ENCODE measurements at places on chromosomes 12 and 14. TPM values are rescaled to one million over a fixed set of nuclear protein-coding genes. Genes with fewer than 3 reads are reported as not detected.

Gene CEBPE
- total RNA-seq = not detected

Gene NRDE2
- total RNA-seq = 3.6 TPM

Gene AKAP5
- total RNA-seq = 1.5 TPM

Gene C3AR1
- total RNA-seq = 1.8 TPM

Gene TNFAIP2
- 5.3 TPM for total RNA-seq

- no peak for DNase-seq
Observed at GRCh38 chr12:46179693-46180452, 89.0 kb downstream of the SLC38A1 start.

DNA sequence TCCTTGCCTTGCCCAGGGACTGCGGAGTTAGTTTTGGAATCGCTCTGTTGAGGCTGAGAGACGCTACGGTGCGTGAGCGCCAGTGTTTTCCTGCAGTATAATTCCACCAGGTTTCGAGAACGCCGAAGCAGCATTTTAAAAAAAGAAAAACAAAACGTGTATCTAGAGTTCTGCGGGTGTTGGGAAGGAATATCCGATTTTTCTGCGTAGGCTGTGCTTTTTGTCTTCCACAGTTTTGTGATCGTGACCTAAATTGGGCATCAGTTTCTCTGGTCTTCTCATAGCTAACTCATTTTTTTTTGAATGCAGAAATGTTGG lies 778 bp downstream of the DNM1L start:
- no peak for DNase-seq

DNA sequence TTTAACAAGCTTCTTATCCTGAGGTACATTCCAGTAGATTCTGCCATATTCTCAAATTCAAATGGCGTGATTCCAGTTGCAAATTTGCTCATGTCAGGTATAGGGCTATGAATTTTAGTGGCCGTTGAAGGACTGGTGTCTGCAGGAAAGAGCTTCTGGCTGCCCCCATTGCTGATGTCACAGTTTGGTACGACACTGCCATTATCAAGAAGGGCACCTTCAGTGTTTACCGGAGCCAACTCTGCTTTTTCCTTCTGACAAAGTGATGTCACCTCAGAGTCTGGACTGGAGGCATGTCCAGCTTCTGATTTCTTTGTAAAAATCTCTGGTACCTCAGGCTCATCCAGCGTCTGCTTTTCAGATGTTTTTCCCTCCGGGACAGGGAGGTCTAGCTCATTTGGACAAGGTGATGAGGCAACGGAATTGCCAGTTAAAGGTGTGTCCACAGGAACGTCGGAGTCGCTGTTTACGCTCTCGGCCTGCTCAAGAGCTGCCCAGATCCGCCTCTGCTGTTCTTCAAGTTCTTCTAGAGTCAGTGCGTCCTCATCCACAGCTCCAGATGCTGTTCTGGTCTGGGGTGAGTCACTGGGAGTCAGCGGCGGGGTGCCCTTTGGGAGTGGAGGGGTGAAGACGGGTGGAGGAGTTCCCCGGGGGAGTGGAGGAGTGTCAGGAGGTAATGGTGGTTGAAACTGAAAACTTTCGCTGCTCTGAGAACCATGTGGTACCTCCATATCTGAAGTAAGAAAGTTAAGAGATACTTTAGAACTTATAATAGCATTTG lies 27.0 kb downstream of the ZCCHC8 start:
- no peak for DNase-seq

DNA sequence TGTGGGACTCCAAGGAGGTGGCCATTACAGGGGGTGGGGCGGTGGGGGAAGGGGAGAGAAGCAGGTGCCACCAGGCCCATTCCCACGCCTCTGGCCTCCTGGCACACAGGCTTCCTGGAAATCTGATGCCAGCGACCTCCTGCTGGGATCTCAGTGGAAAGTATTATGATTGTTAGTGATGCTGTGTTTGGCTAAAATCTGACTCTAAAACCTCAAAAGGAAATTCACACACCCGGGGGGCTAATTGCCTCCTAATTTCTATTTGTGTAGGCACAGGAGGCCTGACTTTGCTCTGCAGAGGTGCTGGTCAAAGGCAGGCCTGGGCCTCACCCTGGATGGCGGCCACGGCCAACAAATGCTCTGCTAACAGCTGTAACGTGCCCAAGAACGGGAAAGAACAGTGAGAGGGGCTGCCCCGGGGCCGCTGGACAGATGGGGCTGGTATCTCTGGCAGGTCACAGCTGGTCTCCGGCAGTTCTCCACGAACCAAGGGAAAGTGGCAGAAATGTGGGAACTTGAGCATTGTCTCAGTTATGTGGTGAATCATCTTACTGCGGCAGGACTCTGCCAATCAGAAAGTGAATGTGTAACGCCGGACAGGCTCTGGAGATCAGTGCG lies 14.3 kb downstream of the FAM181A start:
- peak; percentile 82 for DNase-seq

DNA sequence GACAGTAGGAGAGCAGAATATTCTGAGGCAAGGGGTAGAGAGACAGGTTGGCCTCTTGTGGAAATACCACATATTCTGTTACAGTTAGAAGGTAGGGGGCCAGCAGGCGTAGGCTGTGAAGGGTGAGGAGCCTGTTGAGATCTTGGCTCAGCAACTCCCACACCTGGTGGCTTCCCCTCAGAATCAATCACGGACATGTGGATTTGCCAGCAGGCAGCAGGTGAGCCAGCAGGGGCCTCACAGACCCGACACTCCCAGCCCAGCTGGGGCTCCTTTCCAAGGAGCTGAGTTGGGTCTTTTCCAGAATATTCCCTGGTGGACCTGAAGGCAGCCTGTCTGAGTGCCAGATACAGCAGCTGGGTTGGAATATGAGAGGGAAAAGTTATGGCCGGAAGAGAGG lies 150.0 kb upstream of the CRY1 start:
- no peak for DNase-seq

DNA sequence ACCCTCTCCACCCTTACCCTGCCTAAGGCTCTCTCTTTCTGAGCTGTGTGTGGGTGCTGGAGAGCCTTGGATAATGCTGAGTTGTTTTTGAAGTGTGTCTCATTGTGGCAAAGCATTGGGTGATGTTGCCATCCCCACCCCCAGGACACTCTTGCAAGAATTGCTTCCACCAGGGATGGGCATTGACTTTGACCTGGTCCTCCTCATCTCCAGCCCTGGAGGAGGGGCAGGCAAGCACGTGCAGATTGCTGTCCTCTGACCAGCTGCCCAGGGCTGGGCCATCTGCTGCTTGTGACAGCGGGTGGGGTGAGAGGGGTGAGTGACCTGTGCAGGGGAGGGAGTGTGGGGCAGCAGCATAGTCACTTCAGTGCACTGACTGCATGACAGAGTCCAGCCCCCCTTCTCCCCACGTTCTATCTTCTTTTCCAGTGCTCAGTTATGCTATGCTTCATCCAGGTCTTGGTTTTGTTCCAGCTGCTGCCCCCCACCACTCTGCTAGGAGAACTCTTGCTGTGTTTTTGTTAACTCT lies 26.2 kb downstream of the SUSD6 start:
- DNase-seq = no peak

DNA sequence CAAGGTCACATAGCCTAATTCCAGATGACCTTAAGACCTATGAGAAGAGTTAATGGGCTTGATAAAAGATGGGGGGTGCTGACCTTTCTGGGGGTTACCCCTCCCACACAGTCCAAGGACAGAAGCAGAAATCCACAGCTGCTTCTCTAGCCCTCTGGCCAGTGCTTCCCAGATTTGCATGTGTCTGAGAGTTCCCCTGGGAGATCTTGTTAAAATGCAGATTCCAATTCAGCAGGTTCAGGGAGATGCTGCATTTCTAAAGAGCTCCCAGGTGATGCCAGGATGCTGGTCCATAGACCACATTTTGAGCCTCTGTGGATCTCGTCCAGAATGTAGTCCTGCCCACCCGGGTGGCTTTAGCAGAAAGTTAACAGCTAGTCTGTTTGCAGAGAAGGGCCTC lies 82.1 kb downstream of the WSCD2 start:
- DNase-seq = no peak

DNA sequence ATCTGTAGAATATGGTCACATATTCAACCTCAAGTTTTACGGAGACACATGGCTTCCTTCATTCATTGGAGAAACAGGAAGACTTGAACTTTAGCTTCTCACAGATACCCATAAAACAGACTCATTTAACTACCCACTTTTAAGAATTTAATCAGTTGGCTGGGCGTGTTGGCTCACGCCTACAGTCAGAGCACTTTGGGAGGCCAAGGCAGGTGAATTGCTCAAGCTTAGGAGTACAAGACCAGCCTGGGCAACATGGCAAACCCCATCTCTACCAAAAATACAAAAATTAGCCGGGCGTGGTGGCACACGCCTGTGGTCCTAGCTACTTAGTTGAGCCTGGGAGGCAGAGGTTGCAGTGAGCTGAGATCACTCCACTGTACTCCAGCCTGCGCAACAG lies 64.7 kb upstream of the STAC3 start:
- no peak for DNase-seq

DNA sequence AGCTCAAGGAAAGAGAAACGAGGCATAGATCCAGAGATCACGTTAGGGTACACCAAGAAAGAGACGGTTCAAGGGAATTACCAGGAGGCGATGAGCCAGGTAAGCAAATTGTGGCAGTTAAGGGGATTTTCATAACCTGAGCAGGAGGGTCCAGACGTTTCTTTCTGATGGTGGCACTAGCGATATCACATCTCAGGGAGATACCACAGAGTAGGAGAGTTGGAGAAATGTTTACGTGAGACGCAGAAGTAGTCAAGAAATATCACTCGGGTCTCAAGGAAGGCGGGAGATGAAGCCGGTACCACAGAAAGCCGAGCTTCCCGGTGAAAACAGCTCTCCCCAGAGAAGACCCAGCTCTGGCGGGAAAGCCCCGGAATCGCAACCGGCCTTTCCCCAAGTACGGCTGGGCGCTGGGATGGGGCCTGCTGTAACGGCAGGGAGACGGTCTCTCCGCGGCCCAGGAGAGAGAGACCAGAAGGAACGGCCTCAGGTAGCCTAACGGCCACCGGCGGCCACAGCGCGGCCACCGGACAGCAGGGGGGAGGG lies 485 bp downstream of the SENP1 start:
- no peak for DNase-seq

DNA sequence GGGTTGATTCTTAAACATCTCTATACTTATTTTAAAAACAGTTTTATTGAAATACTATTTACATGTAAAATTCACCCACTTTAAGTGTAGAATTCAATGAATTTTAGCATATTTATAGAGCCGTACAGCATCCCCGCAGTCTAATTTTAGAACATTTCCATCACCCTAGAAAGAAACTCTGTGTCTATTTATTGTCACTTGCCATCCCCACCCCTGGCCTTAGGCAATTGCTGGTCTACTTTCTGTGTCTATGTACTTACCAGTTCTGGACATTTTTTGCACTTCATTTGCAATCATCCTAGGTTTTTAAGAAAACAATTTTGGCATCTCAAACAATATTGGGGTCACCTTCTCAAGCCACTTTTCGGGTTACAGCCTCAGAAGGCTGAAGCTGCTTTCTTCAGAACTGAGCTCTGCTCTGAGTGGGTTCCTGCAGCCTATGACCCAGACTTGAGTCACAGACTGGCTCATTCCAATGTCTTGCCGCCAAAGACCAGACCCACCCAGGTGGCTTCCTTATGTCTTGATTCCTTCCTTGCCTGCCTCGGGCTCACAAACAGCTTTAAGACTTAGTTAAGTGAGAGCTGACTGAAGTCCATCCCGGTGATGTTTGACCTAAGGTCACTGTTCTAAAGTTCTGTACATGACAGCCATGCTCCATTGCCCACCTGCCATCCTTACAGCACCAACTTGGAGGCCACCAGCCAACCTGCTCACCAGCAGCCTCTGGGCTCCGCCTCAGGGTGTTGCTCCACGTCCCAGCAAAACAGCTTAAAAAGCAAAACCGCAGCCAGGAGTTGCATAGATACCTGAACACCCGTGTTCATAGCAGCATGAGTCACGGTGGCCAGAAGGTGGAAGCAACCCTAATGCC lies 131.5 kb downstream of the CHST11 start:
- DNase-seq = peak; percentile 20

DNA sequence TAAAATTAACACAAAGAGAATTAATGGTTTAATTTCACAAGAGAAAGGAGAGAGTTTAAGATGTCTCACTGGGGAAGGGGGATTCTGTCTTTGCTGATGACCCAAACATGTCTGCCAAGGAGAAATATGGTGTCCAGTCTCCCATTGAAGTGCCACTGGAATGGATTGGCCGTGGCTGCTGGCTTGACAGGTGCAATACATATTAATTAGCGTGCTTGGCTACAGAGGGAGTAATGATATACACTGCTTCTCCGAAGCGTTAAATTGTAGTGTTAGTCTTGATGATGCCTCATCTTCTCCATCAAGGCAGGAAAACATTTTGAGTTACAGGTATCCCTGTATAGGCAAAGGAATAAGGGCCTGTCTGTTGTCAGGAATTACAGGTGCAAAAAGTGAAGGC lies 393.4 kb upstream of the TMPO start:
- no peak for DNase-seq

DNA sequence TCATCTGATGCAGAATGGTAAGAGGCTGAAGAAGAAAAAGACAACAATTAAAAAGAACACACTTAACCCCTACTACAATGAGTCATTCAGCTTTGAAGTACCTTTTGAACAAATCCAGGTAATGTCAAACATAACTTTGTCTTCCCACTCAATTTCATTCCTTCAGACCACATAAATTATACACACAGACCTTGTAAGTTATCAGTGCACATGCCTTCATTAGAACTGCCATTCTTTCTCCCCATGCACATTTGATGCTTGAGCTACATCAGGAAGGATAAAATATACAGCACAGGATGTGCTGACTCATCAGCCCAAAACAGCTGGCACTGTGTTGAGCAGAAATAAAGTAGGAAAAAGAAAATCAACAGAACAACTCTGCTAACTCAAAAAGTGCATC lies 246.7 kb downstream of the PAWR start:
- peak; percentile 32 for DNase-seq

- DNase-seq = no peak
Observed at GRCh38 chr12:103858335-103858734, 17.3 kb upstream of the NT5DC3 start.

DNA sequence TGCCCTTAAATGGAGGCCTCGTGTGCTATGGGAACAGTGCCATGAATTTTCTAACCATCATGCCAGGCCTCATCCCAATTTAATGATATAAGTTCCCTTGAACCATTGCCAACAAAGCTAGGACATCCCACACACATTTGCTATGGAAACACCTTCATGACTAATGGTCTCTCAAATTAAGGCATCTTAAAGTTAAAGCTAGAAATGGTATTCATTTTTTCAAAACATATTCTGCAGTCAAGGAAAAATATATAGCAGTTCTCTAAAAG lies 117.3 kb downstream of the BTG1 start:
- DNase-seq = no peak

DNA sequence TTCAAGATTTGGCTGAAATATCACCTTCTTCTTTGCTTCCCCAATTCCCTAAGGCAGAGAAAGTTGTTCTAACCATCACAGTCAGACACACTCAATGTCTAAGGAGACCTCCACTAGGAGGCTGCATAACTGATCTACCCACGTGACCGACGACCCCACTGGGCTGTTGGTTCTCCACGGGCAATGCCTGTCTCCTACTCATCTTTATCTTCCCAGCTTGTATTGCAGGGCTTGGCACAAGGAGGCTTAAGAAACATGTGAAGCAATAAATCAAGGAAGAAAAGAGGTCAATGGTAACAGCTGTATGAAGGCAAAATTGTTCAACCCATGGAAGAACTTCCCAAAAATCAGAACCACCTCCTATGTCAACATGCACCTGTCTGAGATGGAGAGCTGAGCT lies 27.1 kb downstream of the NT5DC3 start:
- DNase-seq = no peak

GRCh38 chr12:67039995-67040860 lies 228.9 kb upstream of the CAND1 start:
- no peak for DNase-seq

GRCh38 chr12:1796515-1797010 lies 23.8 kb upstream of the LRTM2 start:
- DNase-seq = no peak

- no peak for DNase-seq
Observed at GRCh38 chr12:49512546-49512945, 26.3 kb upstream of the KCNH3 start.

Data from H4 (cell line).